Fibroblast of mammary gland (primary cell): ENCODE measurements at places on chromosomes 5 and 9.

- no peak for DNase-seq
Measured at GRCh38 chr5:163023846-163024245, 413.5 kb upstream of the CCNG1 start.

- peak; percentile 61 for DNase-seq
Measured at GRCh38 chr9:98491828-98492227, 216.9 kb downstream of the GABBR2 start.

DNA sequence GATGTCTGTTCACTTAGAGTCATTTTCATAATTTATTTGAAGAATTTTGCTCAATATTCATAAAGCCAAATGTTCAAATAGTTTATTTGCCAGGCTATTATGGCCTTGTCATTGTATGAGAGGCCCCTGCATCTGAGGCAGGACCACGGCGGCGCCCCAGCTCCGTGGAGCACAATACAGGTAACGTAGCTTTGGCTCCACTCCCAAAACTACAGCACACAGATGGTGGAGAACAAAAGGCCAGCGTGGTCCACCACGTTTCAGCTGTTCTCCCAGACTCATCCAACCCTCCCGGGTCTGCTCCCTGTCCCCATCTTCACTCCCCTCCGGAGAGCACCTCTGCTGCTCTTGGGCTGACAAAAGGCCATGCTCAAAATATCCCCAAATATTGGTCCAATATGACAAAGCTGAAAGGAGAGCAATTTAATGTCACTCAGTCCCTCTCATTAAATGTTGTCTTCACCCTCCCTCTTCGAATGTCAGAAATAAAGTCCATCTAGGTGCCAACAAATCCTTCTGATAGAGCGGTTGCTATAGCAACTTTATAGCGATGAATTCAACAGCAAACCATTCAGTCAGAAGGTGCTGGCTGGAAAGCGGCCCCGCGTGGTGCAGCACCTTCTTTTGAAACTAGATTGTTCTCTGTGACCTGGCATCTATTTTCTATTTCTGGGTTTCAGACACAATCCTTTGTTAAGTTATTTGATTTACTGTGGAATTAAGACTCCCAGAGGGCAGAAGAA, 504.3 kb downstream of the ARHGEF28 start:
- DNase-seq: no peak

DNA sequence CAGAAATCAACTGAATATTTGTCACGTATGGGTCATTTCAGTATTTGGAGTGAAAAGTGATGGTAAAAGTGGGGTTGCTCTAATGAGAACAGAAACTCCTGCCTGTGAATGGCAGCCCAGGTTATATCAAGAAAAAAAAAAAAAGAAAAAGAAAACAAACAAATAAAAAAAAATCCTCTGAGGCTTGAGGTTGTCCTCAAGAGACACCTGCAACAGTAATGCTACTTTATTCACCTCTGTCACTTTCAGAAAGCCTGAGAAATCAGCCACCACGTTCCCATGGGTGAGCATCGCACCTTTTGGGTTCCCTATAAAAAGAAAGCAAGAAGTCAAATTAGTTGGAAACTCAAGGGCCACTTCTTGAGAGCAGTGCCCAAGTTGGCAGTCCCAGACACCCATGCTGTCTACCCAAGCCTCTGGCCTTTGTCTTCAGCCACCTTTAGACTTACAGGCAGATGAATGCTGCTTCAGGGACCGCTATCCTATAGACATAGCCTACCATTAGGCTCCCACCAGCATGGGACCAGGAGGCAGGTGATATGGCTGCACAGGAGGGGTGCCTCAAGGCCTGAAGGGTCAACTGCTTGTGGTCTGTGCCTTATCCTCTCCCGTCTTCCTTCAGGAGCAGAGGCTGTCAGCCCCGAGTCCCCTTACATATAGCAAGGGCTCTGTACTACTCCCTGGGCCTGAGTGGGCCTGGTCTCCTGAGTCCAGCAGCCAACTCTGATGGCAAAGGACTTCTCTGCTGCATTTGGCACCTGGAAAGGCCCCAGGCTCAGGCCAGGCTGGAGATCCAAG, 31.1 kb upstream of the MEIKIN start:
- no peak for DNase-seq

DNA sequence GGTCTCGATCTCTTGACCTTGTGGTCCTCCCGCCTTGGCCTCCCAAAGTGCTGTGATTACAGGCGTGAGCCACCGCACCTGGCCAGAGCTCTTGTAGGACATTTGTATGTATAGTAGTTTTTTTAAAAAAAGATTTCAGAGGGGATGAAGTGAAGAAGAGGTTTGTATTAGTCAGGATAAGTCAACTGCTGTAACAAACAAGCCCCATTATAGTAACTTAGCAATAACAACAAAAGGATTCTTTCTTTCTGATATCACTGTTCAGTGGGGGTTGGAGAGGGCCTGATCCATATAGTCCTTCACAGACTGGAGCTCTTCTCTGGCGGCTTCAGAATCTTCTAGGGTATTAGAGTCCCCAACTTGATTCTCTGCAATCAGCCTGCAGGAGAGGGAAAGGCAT, 50.7 kb upstream of the IL6ST start:
- no peak for DNase-seq

GRCh38 chr9:70746760-70747159, 332.3 kb upstream of the KLF9 start:
- DNase-seq: peak; percentile 82

DNA sequence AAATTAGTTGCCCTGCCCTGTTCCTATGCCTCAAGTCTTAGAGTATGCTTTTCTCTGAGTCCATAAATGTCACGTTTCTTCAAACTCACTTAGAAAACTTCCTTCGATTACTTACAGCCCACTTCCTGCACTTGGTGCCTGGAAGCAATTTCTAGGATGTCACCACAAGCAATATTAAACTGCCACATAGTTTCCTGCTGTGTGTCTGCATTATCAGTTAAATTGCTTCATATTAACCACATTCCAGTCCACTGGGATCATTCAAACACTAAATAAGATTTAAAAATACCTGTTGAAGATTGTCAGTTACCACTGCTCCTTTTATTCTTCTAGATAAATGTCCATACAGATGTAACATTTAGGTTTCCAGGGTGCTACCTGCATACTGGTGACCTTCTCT, 4.1 kb downstream of the DENND1A start:
- DNase-seq: no peak

GRCh38 chr5:54136516-54137440, 173.6 kb downstream of the ARL15 start:
- no peak for DNase-seq

GRCh38 chr9:138095813-138096518, 218.4 kb downstream of the CACNA1B start:
- DNase-seq: no peak

DNA sequence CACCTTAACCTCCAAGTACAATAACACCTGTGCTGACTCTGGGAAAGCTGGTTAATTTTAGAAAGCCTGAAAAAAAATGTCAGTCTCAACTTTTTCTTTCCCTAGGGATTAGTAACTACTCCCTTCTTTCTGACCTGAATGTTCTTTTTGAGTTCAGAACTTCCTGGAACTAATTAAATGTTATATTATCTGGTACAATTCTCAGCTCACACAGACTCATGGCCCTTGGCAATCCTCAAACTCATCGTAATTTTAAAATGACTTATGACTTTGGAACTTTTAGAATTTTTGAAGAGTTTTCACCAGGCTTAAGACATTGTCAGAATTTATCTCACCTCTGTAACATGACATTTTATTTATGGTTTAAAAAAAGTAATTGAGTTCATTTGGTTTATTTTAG, 315.0 kb downstream of the FER start:
- peak; percentile 49 for DNase-seq

- DNase-seq: peak; percentile 47
Measured at GRCh38 chr9:98310752-98311392, 55.4 kb upstream of the TBC1D2 start.

DNA sequence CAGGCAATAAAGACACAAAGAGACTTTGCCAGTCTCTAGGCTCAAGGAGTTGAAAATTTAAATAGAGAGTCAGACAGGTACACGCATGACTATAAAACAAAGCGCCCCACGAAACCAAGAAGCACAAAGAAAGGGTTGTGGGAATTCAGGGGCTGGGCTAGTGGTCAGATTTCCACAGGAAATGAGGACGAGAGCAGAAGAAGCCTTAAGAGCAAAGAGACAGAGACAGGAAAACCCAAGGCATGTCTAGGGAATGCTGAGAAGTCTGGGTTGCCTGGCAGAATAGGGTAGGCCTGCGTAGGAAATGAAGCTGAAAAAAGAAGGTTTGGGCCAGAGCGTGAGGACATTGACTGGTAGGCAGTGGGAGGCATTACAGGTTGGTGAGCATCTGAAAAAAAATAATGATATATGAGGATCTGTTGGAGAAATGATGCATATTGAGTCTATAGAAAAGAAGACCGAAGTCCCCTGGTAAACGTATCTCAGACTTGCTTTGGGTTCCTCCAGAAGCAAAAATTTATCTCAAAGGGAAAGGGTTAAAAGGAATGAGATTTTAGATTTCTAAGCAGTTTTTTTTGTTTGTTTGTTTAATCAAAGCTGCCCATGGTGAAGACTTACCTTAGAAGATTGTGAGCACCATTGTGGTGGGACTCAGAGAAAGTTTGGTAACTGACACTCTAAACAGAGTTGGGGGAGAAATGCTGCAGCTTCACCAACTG, 51.8 kb downstream of the SLC1A3 start:
- DNase-seq: no peak

- DNase-seq: peak; percentile 89
Measured at GRCh38 chr5:129945028-129945427, 40.8 kb downstream of the CHSY3 start.

DNA sequence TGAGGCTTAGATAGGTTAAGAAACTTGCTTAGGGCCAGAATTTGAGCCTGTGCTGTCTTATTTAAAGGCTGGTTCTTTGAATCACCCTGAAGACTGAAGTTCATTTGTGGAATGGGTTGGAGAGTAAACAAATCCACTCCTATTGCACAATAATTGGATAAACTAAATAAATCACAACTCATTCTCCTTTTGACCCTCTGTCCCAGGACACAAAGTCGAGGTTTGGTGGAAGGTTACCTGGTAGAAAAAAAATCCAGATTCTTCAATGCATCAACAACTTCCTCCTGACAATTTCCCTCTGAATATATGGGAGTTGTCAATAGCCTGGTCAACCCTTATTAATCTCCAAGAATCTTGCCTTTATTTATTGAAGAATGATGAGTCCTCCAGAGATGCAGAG, 28.9 kb downstream of the TBC1D2 start:
- DNase-seq: peak; percentile 53

DNA sequence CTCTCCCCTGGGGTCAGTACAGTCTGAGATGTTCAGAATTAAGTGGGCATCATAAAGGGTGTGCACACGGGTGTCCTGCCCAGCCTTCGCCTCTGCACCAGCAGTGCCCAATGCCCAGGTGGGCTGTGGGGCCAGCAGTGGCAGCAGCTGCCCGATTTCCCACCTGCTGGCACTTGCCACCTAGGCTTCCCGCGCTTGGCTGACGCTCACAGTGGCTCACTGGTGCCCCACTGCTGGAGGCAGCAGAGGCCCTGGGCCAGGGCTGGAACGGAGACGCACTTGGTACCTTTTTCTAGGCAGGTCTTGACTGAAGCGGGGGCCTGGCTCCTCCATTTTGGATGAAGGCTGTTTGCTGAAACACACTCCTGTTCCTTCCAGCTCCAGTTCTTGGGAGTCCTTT, 17.0 kb downstream of the MRNIP start:
- DNase-seq: no peak

DNA sequence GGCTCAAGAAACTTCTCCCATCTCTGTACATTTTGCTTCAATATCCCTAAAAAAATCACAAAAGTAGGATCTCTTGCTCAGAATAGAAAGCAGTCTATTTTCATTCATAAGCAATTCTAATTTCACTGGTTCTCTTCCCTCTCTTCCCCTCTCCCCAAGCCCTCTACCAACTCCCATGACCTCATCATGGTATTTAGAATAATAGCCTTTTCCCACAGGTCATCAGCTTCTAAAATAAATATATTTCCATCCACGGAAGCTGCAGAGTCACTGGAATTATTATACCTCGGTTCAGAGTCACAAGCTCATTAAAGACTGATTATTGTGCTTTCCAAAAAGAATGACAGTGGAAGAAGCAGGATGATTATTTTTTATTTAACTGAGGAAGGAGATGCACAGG, 84.2 kb upstream of the ADRA1B start:
- DNase-seq: no peak

- peak; percentile 99 for DNase-seq
Measured at GRCh38 chr5:154276973-154277331, 86.4 kb downstream of the GALNT10 start.

GRCh38 chr5:66338828-66339227, 194.7 kb downstream of the SREK1 start:
- no peak for DNase-seq

DNA sequence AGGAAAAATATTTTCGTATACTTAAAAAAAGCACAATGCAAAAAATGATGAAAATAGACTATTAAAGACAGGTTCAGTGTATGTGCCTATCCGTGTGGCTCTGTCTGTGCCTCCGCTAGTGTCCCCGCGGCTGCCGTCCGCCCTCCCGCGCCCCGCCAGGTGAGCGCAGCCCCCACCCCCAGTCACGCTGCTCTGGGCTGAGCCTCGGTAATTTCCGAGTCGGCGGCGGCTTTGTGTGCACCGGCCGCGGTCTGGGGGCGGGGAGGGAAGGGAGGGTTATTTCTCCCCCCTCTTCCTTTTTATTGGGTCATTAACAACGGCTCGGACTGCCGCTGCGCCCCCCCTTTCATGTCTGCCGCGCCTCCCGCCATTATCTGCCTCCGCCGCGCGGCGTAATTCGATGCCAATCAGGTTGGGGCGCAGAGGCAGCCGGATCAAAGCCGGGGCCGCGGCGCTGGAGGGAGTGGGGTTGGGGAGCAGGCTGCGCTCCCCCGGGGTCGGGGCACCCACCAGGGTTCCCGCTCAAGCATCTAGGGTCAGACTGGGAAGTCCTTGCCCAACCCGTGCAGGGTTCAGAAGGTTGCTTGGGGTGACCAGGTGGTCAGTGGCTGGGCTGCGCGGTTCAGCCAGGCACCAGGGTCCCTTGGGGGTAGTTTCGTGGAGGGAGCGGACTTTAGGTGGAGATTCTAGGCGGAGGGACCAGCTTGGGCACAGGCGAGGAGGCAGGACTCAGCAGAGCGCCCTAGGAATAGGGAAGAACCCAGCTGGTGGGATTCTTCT, 39.5 kb upstream of the PSD2 start:
- DNase-seq: no peak

DNA sequence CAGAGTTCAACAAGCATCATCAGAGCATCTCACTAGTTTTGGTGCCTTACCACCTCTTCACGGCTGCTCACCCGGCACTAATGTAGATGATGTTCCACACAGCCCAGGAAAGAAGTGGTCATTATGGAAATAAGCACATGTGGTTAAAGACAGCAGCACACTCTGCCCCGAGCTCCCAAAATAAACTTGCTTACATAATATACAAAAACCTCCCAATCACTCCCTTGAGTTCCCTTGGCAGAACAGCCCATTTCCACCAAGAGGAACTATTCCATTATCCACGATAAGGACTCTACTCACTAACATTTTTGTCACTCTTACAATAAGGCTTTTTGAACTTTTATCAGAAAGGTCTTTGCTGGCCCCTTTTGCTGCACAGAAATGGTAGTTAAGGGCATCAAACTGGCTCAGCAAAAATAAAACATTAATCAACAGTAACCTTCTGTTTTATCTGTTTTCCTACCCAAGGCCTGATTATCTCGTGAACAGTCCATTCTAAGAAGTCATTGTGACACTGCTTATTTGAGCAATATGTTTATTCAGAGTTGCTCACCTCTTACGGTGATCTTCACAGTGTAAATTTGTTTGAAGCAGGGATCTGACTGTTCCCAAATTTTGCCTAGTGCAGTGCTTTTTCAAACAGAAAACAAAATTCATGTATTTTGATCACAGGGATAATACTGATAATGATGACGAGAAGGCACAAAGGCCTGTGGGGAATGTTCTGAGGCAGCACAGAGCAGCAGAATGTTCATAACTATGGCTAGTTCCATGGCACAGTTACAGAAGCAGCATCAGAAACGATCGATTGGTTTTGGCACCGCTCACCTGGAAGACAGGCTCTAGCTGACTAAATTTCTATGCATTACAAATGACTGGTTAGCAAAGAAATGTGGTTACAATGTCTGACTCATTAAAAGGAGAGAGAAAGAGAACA, 399.8 kb upstream of the PIK3R1 start:
- DNase-seq: peak; percentile 84
